ENCODE measurements at places on chromosomes 7 and 10.

DNA sequence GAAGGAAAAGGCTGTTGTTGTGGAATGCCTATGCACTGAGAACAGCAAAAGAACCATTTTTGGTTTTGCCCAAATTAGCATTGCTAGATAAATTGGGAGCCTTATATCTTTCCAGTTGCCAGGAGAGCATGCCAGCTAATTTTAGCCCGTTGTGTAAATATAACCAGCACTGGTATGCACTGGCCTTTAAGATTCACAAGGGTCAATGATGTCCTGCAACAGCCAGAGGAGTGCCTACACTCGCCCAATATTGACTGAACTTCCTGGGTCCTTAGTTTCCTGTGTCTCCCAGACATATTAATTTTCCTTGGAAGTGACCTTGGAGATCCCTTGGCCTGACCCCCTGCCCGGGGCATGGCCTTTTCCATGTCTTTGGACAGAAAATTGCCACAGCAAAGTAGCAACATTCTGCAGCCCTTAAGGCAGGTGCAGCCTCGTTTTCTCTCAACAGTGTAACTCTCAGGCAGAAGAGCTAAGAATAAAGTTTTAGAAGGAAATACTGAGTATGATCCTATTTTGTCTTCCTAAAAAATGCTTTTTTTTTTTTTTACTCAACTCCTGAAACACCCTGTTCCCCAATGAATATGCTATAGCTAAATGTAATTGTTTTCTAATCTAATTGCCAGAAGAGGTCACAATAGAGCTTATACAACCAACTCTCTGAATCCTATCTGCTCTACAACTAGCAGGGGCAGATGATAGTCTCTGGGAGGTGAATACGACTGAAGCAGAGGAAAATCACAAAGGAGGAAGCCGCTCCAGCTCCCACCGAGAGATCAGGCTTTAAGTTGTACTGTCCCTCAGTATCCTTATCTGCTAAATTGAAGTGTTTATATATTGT is 131.9 kb upstream of the PCGF5 start:
- no peak for DNase-seq

- peak; percentile 83 for DNase-seq
Measured at GRCh38 chr10:85791818-85792532, 574.6 kb downstream of the GRID1 start.

- DNase-seq, result no peak
Measured at GRCh38 chr7:157056957-157057902, 46.8 kb upstream of the MNX1 start.

DNA sequence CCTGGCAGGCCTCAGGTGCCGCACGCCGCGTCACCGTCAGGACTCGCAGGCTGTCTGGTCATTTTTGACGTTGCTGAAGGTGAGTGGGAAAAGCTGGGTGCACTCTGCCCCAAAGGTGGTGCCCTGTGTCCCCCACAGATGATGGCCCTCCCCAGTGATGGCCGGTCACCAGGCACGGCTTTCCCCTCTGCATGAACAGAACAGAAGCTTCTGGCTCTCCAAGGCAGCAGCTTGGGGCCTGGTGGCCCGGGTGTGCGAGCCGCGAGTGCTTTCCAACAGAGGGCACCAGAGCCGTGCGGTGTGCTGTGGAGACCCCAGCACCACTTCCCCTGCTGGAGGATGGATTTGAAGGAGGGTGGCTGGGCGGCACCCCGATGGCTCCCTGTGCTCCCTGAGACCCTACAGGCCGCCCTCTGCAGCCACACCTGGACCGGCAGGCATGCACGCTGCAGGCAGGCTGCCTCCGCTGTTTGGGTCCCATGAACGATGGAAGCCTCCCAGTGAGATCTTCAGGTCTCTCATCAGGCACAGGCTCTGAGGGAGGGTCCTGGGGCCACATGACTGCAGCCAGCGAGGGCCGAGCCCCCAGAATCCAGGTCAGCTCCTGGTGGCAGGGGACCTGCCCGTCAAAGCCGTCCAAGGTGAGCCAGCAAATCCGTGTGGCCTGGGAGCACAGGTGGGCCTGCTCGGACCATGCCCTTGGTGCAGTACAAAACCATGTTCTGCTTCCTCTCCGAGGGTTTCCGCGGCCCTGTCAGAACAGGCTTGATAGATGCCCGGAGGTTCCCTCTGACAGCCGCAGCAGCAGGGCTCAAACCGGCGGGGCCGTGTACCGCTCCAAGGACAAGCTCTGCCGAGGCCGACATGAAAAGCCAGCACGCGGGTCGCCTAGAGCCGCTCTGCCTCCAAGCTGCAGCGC is 195.4 kb downstream of the EBF3 start:
- no peak for DNase-seq

GRCh38 chr10:86671419-86671818 is 3.1 kb downstream of the LDB3 start:
- no peak for DNase-seq

- peak; percentile 83 for DNase-seq
Measured at GRCh38 chr7:4631380-4632179, 50.5 kb upstream of the FOXK1 start.

DNA sequence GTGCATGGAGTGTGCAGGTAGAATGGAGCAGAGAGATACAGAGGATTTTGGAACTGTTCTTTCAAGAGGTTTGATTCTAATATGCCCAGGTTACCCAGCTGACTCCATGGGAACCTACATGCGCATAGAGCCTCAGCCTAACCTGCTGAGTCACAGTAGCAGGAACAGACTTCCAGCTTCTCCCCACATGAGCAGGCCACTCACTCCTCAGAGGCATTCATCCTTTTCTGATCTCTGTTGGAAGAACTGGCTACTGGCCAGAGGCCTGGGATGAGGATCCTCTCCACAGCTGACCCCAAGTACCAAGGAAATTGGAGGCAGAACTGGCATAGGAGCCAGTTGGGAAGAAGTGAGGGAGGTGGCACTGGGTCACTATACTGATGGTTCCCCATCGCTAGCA is 17.9 kb upstream of the CCSER2 start:
- no peak for DNase-seq

- no peak for DNase-seq
Measured at GRCh38 chr7:35705932-35706461, 11.1 kb upstream of the HERPUD2 start.

DNA sequence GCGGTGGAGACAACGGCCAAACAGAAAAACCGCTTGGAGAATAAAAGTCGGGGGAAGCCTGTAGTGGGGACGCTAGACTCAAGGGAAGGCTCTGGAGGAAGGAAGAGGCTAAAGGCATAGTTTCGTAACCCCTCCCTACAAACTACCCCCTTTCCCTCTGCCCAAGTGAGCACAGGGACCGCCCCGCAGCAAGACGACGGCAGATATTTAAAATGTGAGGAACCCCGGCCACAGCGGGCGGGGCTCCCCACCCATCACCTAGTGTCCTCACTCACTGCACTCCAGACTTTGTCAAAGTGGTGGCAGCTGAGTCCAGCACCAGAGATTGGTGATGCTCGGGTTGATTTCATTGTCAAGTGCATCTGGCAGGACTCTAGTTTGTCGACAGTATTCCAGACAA is 69.1 kb downstream of the PRKAG2 start:
- no peak for DNase-seq

DNA sequence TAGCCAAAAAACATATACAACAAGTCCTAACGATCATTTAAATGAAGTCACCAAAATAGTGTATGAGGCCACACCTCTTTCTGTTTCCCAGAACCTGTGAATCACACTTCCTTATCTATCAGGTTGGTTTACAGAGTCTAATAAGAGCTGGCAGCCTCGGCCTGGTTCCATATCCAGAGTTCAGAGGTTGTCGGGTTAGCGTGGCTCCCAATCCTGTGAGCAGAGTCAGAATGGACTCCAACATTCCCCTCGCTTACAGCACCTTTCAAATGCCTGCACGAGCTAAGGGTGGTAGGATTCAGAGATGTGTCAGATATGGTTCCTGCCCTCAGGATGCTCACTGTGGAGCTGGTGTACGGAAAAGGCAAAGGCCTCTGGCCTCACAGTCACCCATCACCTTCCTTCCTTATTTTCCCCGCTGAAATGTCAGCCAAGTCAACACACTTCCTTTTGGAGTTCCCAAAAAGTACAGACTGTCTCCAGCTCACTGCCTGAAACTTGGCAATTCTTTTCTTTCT is 6.0 kb downstream of the IL15RA start:
- no peak for DNase-seq

DNA sequence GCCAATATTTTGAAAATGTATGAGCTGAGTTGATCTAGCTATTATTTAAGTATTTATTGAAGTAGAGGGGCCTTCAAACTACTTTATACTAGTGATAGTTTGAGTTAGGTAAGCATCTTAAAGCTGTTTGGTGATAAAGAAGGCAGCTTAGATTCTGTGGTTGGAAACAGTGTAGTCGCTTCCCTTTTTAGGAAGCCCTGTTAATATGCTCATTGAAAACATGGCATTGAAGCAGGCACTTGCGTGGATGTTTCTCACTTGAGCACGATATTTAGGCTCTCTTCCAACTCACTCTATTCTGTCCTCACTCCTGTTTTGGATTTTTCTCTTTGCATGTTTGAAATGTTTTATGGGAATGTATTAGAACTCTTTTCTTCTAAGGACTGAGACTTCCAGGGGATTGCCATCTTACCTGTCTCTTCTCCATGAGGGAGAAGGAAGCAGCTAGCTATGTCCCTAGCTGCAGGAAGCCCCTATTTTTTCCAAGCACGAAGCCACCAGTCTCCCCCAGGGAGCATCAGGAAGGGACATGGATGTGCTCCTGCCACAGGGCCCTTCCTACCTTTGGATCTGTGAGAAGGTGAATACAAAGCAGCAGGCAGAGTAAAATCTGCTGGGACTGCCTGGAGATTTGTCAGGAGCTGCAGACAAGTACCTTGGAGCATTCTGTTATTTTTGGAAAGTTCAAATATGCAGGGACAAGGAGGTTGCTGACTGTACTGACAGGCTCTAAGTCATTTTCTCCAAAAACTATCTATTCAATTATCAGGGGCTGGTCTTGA is 22.0 kb upstream of the BMPR1A start:
- no peak for DNase-seq

DNA sequence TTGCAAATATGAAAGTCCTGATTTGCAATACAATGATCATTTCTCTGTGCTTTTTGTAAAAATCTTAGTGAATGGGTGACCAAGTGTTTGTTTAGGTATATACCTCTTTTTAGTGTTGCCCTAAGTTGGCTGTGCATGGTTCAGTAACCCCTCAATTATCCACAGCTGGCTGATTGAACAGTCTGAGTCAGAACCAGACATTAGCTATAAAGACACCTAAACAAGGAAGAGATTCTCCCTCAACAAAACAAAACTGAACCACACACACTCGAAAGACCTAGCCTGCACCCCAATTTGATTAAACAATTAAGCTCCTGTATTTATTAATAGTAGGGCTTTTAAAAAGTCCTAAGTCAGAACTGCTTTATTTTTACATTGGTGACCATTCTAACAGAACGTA is 2.8 kb downstream of the RSBN1L start:
- no peak for DNase-seq

GRCh38 chr7:106592282-106593027 is 68.5 kb downstream of the CCDC71L start:
- no peak for DNase-seq

GRCh38 chr10:77348082-77348481 is 289.5 kb downstream of the KCNMA1 start:
- no peak for DNase-seq

DNA sequence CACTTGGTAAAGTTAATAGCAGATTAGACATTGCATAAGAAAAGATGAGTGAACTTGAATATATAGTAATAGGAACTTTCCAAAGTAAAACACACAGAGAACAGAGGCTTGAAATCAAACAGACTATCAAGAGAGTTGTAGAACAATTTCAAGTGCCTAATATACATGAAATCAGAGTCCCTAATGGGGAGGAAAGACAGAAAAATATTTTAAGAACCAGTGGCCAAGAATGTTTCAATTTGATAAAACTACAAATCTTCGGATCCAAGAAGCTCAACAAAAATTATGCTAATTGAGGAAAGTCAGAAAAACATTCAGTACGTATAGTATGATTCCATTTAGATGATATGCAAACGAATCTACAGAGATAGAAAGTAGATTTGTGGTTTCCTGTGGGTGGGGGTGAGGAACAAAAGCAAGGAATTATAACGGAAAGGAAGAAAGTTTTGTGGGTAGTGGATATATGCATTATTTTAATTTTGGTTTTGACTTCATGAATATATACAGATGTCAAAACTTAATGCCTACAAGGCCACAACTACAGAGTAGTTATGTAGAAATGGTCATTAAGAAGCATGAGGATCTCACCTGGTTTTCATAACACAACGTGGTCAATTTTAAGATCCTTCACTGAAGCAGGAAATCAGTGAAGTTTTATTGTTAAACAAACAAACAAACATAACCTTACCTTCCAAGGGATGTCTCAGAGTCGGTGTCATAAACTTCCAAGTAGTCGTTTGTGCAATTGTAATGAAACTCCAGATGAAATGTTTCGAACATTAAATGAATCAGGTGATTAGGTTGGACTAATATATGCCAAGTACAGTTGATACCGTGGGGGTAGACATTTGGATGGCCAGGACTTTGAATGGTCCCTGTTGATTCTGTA is 62.0 kb downstream of the CUBN start:
- DNase-seq, result no peak

- no peak for DNase-seq
Measured at GRCh38 chr7:107605218-107605815, 25.3 kb downstream of the BCAP29 start.

- DNase-seq, result no peak
Measured at GRCh38 chr7:127332880-127333279, 59.6 kb downstream of the ZNF800 start.

GRCh38 chr7:28908775-28909174 is 49.4 kb downstream of the TRIL start:
- no peak for DNase-seq

- no peak for DNase-seq
Measured at GRCh38 chr7:149598721-149599308, 101.2 kb upstream of the ZNF746 start.

DNA sequence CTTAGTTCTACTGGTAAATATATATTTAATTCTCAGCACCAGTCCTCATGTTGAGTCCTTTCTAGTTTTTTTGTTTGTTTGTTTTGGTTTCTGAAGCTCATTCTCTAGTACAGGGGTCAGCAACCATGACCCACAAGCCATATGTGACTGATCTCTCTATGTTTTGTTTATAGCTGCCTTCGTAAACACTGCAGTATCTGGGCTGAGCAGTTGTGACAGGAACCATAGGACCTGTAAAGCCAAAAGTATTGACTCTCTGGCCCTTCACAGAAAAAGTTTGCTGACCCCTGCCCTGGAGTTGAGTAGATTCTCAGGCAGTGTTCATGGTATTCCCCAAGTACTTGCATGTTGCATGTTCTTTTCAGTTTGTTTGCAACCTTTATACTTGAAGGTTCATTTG is 20.8 kb downstream of the NET1 start:
- no peak for DNase-seq

- no peak for DNase-seq
Measured at GRCh38 chr7:115269486-115269885, 347.6 kb downstream of the MDFIC start.

- no peak for DNase-seq
Measured at GRCh38 chr10:103818105-103818504, 37.3 kb downstream of the SH3PXD2A start.
